Natural killer cell treated with Interleukin-12 subunit alpha and Interleukin-12 subunit beta and Interleukin-15 and Interleukin-18, amount 100 ng/mL, for 72 hours (primary cell): ENCODE measurements at places on chromosomes 4 and X. TPM values are rescaled to one million over a fixed set of nuclear protein-coding genes. Genes with fewer than 3 reads are reported as not detected.

SH3RF1 gene
- 0.64 TPM for total RNA-seq

FAM47A gene
- total RNA-seq, result not detected

GUCY1B1 gene
- 0.33 TPM for total RNA-seq

GJB1 gene
- not detected for total RNA-seq

SLC16A2 gene
- not detected for total RNA-seq

ERAS gene
- total RNA-seq, result not detected

SLITRK2 gene
- not detected for total RNA-seq

FAM9C gene
- total RNA-seq, result not detected

BMP3 gene
- not detected for total RNA-seq

- no peaks in the 10 kb centered on the region for H3K36me3 ChIP-seq
- H3K4me3 ChIP-seq, result no peak overlapping the region
- no peak overlapping the region for H3K27ac ChIP-seq
- H3K27me3 ChIP-seq, result no peaks in the 10 kb centered on the region
Observed at GRCh38 chrX:129840344-129840743, 3.3 kb downstream of the ZDHHC9 start.

GRCh38 chrX:113741744-113742143, 842.1 kb upstream of the HTR2C start:
- DNase-seq, result no peak
- H3K27me3 ChIP-seq, result peaks cover 3% of the 10 kb centered on the region
- H3K27ac ChIP-seq, result no peak overlapping the region
- H3K4me3 ChIP-seq, result no peak overlapping the region
- no peaks in the 10 kb centered on the region for H3K36me3 ChIP-seq
- H3K4me1 ChIP-seq, result no peaks in the 10 kb centered on the region

DNA sequence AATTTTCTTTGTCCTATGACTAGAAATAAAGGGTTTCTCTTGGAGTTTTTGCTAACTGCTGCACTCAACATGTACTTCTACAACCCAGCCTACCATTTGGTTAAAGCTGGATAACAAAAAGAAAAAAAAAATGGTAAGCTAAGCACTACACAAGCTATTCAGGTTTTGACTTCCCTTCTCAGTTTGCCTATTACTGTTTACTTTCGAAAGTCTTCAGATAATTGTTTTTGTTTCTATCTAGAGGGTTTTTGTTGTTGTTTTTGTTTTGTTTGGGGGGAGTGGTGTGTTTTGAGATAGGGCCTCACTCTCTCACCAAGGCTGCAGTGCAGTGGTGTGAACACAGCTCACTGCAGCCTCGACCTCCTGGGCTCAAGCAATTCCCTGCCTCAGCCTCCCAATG, 46.6 kb downstream of the CLOCK start:
- no peak for DNase-seq
- no peaks in the 10 kb centered on the region for H3K27me3 ChIP-seq
- peaks cover 5% of the 10 kb centered on the region for H3K36me3 ChIP-seq
- H3K4me1 ChIP-seq, result peaks cover 9% of the 10 kb centered on the region

- H3K4me3 ChIP-seq, result no peak overlapping the region
- no peak overlapping the region for H3K27ac ChIP-seq
- H3K36me3 ChIP-seq, result no peaks in the 10 kb centered on the region
- H3K4me1 ChIP-seq, result no peaks in the 10 kb centered on the region
- DNase-seq, result no peak
Observed at GRCh38 chr4:162170509-162170908, 6.7 kb upstream of the FSTL5 start.

DNA sequence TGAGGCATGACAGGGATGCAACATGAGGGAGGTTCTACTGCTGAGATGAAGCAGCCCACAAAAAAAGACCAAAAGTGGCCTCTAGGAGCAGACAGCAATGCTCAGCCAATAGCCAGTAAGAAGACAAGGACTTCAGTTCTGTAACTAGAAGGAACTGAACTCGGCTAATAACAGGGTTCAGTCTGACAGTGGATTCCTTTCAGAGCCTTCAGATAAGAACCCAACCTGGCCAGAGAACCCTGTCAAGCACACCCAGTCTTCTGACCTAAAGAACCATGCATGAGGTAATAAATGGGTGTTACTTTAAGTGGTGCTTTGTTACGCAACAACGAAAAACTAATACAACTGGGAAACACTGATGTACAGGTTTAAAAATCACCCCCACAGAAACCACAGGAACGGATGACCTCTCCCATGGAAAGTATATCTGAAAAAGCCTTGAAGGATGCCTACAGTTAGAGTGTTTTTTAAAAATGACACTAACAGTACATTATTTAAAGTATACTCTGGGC, 94.6 kb downstream of the PAPSS1 start:
- peaks cover 5% of the 10 kb centered on the region for H3K4me1 ChIP-seq
- H3K4me3 ChIP-seq, result no peak overlapping the region
- H3K27ac ChIP-seq, result no peak overlapping the region

DNA sequence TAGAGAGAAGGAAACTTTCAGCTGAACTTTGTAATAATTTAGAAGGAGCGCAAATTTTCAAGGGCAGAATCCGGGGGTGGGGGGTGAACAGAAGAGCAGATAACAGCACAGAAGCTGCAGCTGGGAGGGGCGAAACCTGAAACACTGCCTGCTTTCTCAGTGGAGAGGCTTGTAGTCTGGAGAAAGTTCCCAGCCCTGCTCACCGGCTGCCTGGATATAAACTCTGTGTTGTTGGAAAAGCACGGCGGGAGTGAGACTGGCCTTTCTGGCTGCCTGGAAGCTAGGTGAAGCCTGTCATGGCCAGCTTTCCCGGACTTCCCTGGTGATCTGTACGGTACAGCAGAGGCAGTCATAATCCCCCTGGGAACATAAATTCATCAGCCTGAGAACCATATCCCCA, 1352.1 kb upstream of the DIAPH2 start:
- H3K4me1 ChIP-seq, result no peaks in the 10 kb centered on the region
- no peak overlapping the region for H3K4me3 ChIP-seq
- no peak overlapping the region for H3K27ac ChIP-seq
- no peaks in the 10 kb centered on the region for H3K27me3 ChIP-seq
- DNase-seq, result no peak
- H3K36me3 ChIP-seq, result no peaks in the 10 kb centered on the region

- H3K36me3 ChIP-seq, result no peaks in the 10 kb centered on the region
- no peak for DNase-seq
- H3K4me1 ChIP-seq, result no peaks in the 10 kb centered on the region
- peaks cover 12% of the 10 kb centered on the region for H3K27me3 ChIP-seq
- H3K27ac ChIP-seq, result no peak overlapping the region
- H3K4me3 ChIP-seq, result no peak overlapping the region
Observed at GRCh38 chrX:108309144-108309543, 129.1 kb downstream of the COL4A6 start.

GRCh38 chrX:66126662-66127061, 37.4 kb upstream of the HEPH start:
- no peak overlapping the region for H3K4me3 ChIP-seq
- no peak for DNase-seq
- no peak overlapping the region for H3K27ac ChIP-seq
- no peaks in the 10 kb centered on the region for H3K4me1 ChIP-seq

DNA sequence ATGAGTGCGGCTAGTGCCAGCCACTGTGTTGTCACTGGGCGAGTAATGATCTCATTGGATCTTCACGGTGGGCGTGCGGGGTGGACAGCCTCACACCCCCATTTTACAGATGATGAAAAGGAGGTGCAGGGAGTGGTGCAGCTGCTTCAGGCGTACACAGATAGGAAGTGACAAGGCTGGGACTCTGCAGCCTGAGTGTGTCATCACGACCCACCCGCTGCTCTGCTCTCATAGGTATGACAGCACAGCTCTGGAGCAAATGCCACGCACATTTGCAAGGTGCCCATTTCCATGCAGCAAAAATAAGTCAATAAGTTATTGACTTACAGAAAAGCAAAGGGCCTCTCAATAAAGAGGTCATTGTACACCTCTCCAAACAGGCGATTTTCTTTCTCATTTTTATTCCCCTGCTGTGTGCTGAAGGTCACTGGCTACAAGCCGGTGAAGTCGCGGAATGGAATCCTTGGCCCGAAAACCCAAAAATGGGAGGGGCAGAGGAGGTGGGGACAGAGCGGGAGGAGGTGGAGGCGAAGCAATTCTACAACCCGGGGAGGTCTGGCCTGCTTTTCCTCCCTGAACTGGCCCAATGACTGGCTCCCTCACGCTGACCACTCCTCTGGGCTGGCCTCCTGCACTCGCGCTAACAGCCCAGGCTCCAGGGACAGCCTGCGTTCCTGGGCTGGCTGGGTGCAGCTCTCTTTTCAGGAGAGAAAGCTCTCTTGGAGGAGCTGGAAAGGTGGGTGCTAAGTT, at the start of gene SOD3:
Gene SOD3, plus strand, starts transcription at position 658 of the 750 bp plus-strand sequence. CDS start 3,949 bp downstream, outside the sequence.
- no peaks in the 10 kb centered on the region for H3K4me1 ChIP-seq
- DNase-seq, result no peak
- H3K36me3 ChIP-seq, result no peaks in the 10 kb centered on the region
- H3K27me3 ChIP-seq, result peaks cover 13% of the 10 kb centered on the region

DNA sequence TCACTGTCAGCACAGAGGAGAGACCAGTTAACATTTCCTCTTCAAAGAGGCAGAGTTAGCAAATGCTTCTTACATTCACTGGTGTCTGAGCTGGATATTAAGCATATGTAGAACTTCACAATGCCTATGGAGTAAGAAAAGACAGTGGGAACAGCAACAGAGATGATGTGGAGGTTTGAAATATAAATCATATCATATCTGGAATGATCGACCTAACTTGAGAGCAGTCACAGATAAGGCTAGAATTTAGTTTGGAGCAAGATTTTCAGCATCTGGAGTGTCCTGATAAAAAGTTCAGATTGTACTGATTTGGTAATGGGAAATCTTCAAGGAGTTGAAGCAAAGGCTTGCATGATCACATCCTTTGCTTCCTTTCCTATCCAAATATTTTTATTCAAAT, 90.5 kb upstream of the ANKRD50 start:
- no peak overlapping the region for H3K27ac ChIP-seq
- H3K36me3 ChIP-seq, result no peaks in the 10 kb centered on the region
- H3K4me1 ChIP-seq, result no peaks in the 10 kb centered on the region
- no peak for DNase-seq
